GM04503 (cell line): ENCODE measurements at places on chromosomes 4 and X.

DNA sequence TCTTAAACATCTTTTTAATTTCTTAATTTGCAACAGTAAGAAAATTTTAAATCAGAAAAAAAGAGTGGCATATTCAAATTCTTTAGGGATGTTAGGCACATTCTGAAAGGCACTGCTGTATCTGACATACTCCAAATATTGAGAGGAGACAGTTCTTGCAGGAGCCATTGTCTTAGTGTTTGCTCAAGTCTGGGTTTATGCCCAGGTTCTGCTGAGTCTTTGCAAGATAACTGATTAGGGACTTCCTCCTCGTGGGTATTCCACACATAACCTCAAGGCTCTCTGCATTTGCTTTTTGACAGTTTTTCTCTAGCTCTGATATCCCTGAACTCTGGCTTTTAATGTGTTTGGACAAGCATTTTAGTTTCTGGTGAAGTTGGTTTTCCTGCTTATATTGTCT is 52.6 kb downstream of the RPS3A start:
- no peak for DNase-seq

GRCh38 chr4:151760002-151760401 is 805 bp downstream of the GATB start:
- no peak for DNase-seq

GRCh38 chr4:188400451-188400850 is 261.2 kb downstream of the TRIML1 start:
- no peak for DNase-seq

- no peak for DNase-seq
Measured at GRCh38 chrX:69062493-69062892, 102.8 kb downstream of the PJA1 start.

- no peak for DNase-seq
Measured at GRCh38 chr4:54539500-54540029, 118.2 kb upstream of the KIT start.

GRCh38 chr4:48243429-48243828 is 26.2 kb downstream of the TEC start:
- DNase-seq = no peak

DNA sequence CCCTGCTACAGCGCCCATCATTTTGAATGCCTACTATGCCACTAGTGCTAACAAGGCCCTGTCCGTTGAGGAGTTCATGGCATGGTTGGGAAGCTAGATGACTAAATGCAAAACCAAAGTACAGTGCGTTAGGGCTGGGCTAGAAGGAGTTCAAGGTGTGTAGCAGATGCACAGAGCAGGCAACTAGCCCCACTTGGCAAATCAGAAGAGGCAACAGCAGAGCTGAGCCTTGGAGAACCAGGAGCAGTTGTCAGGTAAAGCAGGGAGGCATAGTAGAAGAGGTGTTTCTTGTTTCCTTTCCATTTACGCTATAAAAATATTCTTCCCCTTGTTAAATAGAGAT is 146.6 kb upstream of the CPEB2 start:
- no peak for DNase-seq

DNA sequence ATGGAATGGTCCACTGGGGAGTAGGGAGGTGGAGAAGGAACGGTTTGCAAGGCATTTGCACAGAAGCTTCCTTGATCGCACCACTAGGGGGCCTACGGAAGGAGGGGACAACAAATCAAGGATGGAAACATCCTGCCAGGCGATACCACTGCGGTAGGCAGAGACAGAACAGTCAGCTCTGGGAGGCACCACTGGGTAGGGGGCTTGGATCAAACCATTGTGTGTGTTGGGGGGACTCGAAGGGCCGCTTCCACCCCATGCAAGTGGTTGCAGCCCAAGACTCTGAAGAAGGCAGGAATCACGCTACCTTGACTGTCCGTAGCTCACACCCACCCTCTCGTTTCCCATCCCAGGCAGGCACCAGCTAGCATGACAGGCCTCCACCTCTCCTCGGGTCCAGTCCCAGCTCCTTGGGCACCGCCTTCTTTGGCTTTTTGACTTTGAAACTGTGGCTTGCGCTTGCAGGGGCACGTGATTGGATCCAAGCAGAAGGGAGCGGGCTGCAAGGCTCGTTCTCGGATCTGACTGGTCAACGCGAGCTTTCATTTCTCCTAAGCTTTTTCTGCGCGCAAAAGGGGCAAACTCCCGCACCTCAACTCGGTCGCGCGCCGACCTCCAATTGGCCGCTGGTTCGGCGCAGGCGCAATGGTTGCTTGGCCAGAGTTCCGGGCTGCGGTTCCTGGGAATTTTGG is 28.4 kb downstream of the GAGE1 start:
- no peak for DNase-seq

- no peak for DNase-seq
Measured at GRCh38 chrX:104130808-104131207, 18.5 kb downstream of the ZCCHC18 start.

GRCh38 chrX:65720381-65720964 is 53.0 kb downstream of the MSN start:
- DNase-seq = no peak

DNA sequence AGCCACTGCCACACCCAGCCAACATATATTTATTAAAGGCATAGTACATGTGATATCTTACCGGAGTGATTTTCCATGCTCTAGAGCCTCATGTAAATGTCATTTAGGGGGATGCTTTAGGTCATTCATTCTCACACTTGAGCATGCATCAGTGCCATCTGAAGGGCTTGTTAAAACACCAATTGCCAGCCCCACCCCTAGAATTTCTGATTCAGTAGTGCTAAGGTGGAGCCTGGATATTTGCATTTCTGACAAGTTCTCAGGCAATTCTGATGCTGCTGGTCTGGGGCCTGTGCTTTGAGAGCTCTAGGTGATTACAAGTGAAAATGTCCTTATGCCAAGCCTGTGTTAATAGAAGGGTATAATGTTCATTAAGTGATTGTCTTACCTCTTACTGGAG is 107.7 kb downstream of the PHEX start:
- DNase-seq = no peak

- no peak for DNase-seq
Measured at GRCh38 chr4:60757986-60758680, 442.0 kb upstream of the ADGRL3 start.
